Foreskin keratinocyte (primary cell): ENCODE measurements at places on chromosomes 3 and 15.
A peak's percentile ranks its signal among the peaks of the same experiment; 100 is the strongest.

GRCh38 chr3:52253314-52254304 is 8.1 kb downstream of the PPM1M start:
- DNase-seq, result peak; percentile 28

DNA sequence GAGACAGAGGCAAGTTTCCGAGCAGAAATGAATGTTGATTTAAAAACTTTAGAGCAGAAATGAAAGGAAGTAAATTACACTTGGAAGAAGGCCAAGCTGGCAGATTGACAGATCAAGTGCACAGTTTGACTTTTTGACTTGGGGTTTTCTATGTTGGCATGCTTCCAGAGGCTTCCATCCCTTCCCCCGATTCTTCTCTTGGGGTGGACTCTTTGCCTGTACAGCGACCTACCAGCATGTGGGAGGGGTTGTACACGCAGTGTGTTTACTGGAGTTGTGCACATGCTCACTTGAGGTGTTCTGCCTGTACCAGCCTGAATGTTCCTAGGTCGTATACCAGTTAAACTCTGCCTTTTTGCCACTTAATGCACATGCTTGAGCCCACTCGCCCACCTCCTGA is 701.5 kb upstream of the GBE1 start:
- no peak for DNase-seq

- DNase-seq, result no peak
These were observed 272.9 kb downstream of the IL5RA start for GRCh38 chr3:2837239-2837638.

GRCh38 chr15:69893863-69894262 is 203.9 kb downstream of the TLE3 start:
- no peak for DNase-seq

- DNase-seq, result peak; percentile 39
These were observed 1009.6 kb downstream of the ROBO2 start for GRCh38 chr3:78049521-78049920.

- no peak for DNase-seq
These were observed 137.2 kb upstream of the IQSEC1 start for GRCh38 chr3:13210221-13210975.

- no peak for DNase-seq
These were observed 15.6 kb upstream of the FLNB start for GRCh38 chr3:57992452-57993213.

DNA sequence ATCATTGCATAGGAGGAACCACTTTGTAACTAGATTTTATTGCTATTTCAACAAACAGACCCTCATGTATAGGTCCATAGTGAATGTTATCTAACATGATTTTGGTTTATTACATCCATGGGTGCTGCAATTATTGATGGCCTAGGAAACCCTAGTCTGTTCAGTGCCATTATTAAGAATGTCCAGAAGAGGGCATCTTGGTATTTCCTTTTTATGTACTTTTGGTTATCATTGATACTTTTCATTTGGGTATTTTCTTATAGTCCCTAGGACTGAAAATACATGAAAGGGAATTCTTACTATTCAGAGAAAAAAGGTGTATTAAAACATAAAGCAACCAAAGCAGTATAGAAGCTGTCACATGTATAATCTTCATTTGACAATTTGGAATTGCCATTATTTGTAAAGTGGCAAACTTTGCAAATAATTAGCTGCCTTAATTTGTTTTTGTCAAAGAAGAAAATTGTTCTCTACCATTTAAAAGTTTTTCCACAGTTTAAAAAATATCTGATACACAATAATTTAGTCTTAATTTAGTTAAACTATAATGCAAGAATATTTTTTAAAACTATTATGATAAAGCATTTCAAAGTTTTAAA is 48.7 kb downstream of the CNOT10 start:
- DNase-seq, result peak; percentile 13

DNA sequence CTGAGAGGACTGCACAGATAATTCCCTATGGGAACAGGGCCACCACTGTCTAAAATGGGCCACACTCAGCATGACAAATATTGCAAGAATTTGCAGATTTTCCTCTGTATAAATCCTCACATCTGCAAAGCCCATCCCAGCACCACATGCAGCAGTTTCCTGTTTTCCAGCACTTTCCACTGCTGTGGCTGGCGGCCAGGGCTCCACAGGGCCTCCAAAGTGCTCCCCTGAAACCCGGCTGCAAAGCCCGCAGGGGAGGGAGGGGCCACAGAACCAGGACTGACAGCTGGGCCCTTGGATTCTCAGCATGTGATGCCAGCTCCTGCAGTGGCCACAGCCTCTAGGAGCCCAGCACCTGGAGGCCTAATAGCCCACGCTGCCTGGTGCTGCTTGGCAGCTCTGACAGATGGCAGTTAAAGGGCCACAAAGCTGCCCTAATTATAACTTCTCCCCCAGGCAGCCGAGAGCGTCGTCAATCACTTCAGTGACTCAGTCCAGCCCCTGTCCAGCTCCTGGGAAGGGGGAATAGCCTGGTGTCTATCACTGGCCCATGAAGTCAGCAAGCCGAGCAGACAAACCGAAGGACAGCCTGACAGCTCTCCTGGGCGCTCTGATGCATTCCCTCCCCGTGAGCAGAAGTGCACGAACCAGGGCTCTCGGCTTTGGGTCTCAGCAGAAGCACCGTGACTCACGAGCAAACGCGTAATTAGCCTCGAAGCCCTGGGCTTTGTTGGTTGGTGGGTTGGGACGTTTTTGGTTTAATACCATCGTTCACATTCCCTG is 4.7 kb downstream of the LRRC15 start:
- no peak for DNase-seq

DNA sequence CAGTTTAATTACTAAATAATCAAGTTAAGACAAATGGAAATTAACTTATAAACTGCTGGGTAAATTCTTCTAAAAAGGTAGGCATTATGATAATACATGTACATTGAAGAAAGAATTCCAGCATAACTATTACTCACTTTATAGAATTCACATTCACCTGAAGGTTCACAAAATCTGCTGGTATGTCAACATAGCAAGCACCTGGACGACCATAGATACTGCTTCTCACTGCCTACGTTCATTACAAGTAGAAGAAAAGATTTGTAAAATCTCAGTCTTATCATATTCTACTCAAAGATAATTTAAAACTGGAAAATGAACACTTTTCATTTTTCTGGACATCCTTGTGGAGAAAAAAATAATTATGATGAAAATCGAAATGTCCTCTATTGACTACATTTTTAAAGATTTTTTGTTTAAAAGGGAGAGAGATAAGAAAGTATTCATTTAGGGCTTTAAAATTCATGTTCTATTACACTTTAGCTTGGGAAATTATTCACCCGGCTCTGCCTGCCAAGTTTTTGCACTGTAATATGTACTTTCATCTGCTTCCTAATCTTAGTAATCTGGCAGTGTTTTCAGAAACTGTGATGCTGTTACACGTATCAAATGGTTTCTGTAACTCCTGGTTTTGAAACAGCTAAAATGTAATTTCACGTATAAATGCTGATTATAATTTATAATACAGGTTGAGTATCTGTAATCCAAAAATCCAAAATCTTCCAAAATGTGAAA is 16.1 kb downstream of the HACL1 start:
- no peak for DNase-seq

- DNase-seq, result no peak
These were observed 15.8 kb upstream of the SEC11A start for GRCh38 chr15:84731774-84732173.

GRCh38 chr3:86913160-86913559 is 77.8 kb downstream of the VGLL3 start:
- no peak for DNase-seq

GRCh38 chr3:32764481-32764880 is 53.3 kb upstream of the TRIM71 start:
- no peak for DNase-seq

GRCh38 chr15:31390029-31390428 is 63.4 kb downstream of the KLF13 start:
- DNase-seq, result no peak

- no peak for DNase-seq
These were observed 51.3 kb downstream of the CYP11A1 start for GRCh38 chr15:74316141-74316540.

DNA sequence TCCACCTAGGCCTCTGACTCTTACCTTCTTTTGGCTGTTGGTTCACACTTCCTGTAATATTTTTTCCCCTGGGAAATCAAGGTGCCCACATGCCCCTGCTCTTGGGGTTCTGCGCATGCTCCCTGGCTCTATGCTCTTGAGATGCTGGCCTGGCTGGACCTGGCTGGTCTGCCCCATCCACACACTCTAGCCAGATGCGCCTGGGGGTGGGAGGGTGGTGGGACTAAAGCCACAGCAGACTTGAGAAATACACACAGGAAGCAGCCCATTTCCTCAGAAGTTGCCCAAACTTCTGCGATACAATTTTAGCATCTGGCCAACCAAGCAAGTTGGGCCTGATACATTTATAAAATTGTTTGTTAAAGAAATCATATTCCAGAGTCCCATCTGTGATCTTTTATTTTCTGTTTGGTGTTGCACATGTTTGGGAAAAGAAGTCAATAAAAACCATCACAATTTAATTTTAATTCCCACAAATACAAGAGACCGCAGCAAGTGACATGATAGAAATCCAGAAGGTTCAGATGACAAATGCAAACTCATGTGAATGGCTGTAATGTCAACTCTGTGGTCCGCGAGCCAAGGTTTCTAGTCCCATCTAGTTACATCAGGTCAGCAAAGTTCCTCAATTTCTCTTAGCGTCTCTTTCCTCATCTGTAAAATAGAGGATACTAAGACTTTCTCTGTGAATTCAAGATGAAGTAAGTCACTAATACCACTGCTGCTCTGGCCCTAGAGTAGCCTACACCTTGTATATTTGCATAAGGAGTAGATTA is 55.9 kb upstream of the MEF2A start:
- no peak for DNase-seq

DNA sequence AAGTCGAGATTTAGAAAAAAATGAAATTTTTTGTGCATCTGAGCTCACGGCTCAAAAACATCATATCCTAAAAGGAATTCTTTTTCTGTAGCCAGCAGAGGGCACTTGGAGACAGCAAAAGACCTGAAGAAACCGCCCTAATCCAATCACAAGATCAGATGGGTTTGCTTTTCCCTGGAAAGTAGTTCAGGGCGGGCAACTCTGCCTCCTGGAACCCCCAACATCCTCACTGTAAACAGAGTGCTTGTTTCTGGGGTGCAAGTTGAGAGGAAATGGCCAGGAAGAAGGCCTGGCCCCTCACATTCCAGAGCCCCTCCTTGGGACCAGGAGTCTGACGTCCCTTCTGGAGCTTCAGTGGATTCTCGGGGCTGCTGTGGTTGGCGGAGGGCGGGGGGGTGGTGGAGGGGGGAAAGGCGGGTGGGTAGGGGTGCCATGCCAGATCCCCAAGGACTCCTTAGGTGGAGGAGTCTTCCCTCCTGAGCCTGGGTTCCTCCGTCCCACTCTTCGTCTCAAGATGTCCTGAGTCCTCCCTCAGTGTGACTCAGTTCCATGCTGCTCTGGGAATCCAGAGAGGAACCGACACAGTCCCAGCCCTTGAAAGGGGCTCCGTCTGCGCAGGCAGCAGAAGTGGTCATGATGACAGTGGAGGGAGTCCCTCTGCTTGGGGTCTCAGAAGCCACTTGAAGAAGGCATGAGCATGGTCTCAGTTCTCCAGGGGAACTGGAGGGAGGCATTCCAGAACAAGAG is 35.9 kb downstream of the CCK start:
- DNase-seq, result no peak

DNA sequence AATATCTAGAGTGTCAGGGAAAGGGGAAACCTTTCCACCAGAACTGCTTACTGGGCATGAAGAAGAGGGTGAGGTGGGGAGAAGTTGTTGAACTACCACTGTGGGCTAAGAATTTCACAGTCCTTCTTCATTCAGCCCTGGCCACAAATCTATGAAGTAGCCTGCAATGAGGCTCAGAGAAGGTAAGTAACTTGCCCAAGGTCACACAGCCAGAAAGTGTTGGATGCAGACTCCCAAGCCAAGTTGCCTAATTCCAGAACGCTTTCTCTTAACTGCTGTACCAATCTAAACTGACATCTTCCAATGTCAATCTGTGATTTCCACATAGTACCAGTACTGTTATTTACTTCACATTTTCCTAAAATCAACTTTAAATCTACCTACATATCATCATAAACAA is 2.1 kb downstream of the CYP1A1 start:
- DNase-seq, result no peak

DNA sequence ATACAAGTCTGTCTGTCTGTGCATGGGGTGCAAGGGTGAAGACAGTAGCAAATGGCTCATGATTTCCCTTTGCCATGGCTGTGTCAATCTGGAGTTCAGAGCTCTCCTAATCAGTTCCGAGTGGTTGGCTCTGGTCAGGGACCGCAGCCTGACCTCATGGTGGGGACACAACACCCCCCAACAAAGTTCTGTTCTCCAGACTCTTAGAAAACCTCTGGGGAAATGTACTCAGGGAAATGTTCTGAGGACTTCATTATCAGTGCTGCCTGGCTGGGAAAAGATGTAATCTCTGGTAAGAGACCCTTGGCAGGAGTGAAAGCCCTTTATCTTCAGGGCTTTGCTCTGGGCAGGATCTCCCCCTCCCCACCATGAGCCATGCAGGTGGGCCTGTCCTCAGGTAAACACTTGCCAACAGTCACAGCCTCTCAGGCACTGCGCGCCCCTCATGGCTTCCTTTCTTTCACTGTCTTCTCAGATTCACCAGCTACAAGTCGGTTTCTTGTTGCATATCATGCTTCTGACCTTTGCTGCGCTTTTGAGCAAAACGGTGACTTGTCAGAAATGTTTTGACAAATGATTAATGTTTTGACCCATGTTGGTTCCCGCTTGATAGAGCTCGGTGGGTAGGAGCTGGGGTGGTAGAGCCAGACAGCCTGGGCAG is 95.5 kb downstream of the ST6GAL1 start:
- DNase-seq, result no peak

DNA sequence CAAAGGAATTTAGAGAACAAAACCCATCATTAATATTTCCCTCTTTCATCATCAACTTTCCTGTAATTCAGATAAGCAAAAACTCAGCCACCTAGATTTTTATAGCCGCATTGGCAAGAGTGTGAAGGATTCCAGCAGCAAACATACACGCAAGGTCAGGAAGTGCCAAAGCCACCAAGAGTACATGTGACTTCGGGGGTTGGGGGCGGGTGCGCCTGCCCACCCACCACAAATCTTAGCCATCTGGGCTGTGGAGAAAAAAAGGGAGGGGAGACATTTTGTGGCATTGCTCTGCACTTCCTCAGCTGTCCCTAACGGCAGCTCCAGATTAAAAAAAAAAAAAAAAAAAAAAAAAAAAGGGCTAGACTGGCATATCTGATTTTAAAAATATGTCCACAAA is 148.4 kb downstream of the TNIK start:
- no peak for DNase-seq

DNA sequence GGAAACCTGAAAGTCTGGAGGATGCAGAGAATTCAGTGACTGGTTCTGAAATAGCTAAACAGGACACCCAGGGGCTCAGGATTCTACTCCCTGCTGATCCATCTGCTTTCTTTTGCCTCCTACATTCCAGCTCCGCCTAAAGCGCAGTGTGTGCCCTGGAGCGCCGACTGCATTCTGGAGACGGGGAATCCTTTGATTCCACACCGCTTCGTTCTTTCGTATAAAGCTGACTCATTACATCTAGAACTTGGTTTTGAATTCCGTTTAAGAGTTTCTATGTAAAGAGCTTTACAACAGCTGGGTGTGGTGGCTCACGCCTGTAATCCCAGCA is 61.8 kb downstream of the SENP2 start:
- DNase-seq, result no peak
